ENCODE measurements at places on chromosomes 5 and 9.

DNA sequence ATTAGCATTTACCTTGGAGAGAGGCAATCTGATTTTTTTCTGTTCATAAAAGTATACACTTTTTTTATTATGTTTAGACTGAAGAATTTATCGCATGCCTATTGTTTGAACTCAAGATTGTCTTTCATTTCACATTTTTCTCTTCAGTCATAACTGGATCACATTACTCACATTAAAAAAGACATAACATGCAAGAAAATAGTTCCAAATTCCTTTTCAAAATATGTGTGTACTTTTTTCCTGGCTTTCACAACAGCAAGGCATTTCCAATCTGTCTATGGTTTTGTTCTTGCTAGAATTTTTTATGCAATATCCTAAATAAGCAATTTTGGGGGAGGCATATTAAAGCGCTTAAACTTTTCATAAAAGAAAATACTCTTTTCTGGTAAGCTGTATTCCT lies 21.2 kb downstream of the FTMT start:
- DNase-seq = no peak

GRCh38 chr5:90483206-90483605 lies 8.5 kb downstream of the POLR3G start:
- no peak for DNase-seq

GRCh38 chr9:77601476-77602099 lies 46.5 kb downstream of the GNA14 start:
- DNase-seq = no peak

DNA sequence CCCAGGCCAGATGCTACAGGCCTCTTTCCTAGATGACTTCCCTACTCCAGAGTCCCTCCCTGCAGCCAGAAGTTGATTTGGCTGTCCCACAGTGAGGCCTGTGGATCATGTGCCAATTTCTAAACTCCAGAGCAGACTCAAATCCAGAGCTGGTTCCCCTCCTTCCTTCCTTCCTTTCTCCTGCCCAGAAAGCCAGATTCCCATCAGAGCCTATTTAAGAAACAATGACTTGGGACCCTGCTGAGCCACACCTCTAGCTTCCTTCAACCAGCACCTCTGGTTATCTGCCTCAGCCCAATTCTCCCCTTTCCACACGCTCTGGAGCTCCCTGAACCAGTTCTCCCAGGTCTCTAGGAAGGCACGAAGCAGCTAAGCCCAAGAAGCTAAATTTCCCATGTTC lies 7.2 kb downstream of the FAM219A start:
- DNase-seq = no peak

- no peak for DNase-seq
These were observed 101.5 kb upstream of the RAI14 start for GRCh38 chr5:34554641-34555040.

DNA sequence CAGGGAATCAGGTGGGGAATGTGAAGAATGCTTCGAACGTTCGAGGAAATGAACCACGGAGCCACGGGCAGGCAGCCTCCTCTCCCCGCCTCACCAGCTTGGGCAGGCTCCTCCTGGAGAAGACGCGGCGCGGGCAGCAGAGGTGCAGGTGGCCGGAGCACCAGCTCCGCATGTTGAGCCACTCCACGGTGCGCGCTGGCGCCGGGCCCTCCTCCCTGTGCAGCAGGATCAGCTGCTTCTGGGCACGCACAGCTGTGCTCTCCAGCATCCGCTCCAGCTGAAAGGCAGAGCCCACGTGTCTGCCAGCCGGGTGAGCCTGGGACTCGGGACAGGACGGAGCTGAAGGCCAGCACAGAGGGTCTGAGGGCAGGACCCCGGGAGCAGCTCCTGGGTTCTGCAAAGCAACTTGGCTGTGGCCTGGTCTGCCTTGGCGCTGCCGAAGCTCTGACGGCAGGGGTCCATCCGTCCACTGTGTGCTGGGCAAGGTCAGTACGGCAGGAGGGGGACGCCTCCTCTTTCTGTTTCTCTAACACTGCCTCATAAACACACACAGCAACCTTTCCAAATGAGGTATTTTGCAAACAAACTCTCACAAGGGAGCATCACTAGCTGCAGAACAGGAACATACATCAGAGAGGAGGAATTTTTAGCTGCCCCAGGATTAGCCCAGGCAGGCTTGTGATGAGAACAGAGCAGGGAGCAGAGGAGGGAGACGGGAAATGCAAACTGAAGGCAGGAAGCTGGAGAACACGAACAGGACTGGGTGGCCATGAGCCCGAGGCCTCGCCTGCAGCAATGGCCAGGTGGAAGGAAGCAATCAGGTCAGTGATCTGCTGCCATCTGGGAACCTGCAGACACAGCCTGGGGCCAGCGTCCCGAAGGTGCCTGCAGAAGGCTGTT lies 20.1 kb upstream of the NSMF start:
- no peak for DNase-seq

DNA sequence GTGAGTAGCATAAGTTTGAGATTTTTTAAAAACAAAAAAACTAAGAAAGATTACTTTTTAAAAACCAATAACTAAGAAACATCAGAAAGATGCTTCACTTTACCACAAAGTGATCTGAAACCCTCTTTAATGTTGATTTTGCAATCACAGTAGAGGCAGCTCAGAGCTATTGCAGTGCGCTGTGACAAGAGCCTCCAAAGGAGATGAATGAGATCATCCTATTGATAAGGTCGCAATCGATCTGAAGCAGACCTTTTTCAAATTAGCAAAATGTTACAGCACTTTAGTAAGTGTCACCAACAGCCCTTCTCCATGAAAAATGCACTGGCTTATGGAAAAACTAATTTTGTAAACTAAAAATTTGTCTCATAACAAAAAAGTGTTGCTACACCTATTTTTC lies 284.6 kb upstream of the EFNA5 start:
- no peak for DNase-seq

- DNase-seq = no peak
These were observed 99.4 kb downstream of the LIX1 start for GRCh38 chr5:97042996-97043395.

DNA sequence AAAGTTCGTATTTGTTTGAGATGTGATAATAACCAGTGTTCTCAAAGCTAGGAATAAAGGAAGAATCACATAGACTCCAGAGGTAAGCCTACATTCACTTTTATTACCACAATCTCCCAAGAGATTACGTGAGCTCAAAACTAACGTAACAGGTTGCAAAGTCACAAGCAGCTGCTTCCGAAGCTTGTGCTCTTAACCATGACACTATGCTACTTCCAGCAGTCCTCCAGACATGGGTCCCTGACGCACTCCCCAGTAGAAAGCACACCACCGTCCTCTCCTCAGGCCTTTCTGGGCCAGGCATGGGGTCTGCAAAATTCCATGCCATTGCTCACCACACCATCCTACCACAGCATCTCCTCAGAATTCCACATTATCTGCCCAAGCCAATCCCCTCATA lies 84.6 kb downstream of the PAX5 start:
- DNase-seq = no peak

DNA sequence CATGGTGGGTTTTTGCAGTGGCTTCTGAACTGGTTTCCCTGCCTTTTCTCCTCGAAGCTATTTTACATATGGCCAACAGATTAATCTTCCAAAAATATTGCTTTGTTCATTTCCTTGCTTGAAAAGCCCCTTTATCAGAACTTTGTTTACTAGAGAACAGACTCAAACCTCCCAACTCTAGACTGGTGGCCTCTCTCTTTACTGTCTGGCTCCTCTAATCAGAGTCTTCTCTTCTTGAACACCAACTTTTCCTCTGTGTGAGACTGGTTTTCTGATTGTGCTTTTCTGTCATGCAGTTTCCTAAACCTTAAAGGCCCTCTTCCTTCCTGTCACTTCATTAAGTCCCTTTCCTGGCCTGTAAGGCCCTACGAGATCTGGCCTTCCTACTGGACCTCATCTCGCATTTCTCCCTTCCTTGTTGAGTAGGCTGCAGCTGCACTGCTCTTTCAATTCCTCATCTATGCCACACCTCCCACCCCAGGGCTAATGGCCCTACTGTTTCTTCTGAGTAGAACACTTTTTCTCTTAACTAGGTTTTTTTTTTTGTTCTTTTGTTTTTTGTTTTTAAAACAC lies 5.7 kb downstream of the C9orf43 start:
- peak; percentile 29 for DNase-seq

DNA sequence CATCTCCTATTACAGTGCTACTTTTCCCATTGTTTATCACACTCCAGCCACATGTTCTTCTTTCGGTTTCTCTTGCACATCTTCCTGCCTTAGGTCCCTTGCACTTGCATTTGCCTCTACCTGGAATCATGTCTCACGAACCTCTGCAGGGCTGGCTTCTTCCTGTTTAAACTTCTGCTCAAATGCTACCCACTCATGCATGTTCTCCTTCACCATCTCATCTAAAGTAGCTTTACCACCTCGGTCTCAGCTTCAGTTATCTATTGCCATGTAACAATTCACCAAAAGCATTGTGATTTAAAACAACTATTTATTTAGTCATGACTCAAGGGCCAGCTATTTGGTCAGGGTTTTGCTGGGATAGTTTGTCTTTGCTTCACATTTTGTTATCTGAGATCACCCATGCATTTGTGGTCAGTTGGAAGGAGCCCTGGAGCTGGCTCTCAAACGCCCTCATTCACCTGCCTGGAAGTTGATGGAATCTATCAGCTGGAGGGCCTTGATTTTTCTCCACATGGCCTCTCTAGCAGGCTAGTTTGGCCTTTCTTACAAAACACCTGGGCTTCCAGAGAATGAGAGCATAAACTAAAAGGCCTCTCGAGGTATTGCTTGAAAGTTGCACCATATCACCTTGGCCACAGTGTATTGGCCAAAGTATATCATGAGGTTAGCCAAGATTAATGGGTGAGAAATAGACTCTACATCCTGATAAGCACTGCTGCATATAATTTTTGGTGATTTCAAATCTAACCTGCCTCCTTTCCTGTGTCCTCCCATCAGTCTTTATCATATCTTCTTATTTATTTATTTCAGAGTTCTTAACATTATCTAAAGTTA lies 21.4 kb downstream of the SPINK1 start:
- DNase-seq = no peak

DNA sequence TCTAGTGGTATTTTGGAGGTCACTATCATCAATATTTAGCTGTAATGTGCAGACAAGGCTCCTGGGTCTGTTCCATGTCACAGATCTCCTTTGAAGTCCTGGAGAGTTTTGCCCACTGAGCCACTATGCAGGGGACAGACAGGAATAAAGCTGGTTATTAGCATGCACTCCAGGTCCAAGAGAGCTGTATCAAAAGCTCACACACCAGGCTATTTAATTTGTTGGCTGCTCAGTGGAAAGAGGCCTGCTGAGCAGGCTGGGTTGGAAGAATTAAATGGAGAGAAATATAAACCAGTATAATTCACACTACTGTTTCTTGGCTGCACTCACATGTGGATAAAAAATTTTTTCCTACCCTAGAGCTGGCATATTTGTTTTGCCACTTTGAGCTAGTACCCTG lies 113.8 kb upstream of the TAF11L2 start:
- no peak for DNase-seq

- DNase-seq = no peak
These were observed 29.4 kb upstream of the POMT1 start for GRCh38 chr9:131473198-131473885.

GRCh38 chr9:113609562-113610318 lies 146.2 kb downstream of the RGS3 start:
- DNase-seq = no peak

DNA sequence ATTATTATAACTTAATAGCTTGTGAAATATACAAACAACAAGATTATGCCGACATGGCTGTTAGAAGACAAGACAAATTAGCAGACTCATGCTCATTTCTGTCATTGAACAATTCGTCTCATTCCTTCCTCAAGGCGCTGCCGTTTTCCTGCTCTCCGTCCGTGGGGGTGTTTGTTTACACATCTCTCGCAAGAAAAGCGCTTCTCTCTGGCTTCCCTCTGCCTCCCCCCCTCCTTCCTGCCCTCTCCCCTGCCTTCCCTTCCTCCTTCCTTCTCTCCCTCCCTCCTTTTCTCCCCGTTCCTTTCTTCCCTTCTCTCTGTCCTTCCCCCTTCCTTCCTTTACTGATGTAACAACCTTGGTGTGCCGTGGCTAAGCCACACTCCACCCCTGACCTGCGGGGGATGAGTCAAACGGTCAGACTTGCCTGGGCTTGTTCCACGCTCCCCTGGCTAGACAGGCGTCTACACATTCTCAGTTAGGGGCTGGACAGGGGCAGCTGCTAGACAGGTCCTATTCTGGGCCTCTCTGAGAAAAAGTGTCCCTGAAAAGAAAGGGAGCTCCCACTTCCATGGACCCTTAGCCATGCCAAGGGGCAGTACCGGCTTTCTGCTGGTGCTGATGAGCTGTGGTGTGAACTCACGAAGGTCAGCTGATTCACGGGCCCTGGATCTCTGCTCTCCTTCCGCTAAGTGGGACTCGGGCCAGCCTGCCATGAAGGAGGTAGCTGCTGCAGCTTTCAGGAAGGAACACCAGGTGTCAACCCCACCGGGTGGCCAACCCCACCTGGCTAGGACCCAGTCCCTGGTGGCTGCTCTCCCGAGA lies 32.0 kb upstream of the SPTLC1 start:
- DNase-seq = no peak

DNA sequence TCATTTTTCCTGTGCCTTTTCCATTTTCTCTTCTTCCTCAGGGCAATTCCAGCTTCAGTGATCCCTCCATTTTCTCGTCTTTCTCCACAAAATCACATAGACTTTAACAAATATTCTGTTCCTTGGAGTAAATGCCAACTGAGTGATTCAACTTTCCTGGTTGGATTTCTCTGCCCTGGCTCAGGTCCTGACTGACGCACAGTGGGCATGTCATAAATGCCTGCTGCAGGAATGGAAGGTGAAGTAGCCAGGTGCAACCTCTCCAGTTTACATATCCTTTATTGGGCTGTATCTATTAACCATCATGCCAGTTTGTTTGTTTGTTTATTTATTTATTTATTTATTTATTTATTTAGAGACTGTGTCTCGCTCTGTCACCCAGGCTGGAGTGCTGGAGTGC lies 95.1 kb downstream of the MEF2C start:
- no peak for DNase-seq

GRCh38 chr5:106392766-106393165 lies 1278.0 kb downstream of the EFNA5 start:
- no peak for DNase-seq

DNA sequence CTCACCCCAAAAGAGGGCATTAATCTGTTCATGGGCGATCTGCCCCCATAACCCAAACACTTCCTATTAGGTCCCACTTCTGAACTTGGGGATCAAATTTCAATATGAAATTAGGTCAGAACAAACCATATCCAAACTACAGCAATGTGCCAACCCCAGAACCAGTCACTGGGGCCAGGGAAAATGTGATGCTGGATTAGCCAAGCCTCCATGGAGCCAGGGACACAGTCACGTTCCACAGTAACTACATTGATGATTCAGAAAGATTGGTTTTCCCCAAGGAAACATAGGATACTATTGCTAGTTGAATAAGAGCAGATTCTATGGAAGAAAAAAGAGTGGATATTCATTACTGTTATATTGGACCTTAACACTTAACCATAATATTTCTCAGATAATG lies 84.2 kb downstream of the GIN1 start:
- DNase-seq = no peak

DNA sequence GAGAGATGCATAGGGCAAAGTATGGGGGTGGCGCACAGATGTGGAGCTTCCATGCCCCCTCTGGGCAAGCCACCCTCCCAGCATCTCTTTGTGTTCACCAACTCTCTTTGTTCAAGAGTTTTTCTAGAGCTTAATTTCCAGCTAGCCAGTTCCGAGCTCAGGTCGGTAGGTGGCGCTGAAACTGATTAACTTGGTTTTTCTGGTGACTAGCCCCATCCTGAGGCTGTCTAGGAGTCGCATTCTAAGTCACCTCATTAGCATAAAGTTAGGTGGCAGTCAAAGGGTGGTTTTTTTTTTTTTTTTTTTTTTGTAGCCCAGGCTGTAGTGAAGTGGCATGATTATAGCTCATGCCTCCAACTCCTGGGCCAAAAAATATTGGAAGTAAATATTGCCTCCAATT lies 476.4 kb downstream of the KDM4C start:
- no peak for DNase-seq

Data from hippocampal formation (tissue), 2 donors.